ENCODE measurements at places on chromosomes 5 and 9. TPM values are rescaled to one million over a fixed set of nuclear protein-coding genes. Genes with fewer than 3 reads are reported as not detected.

DNA sequence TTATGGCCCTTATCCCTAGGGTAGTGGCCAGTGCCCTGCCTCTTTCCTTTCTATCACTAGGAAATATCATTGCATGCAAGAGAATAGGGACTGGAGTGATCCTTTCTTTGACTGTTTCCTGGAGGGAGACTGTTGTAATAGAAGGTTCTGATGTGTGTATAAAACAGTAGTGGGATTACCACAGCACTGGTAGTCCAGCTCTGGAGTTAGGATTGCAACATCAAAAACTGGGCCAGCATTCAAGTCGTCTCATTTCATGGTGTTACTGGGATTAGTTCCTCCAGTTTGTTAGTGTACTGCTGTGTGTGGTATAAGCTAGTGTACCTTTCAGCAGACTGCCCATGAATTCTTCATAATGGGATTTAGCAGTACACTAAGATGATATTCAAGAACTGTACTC lies 45.8 kb downstream of the KIAA1958 start:
- no peak for DNase-seq

- DNase-seq, result no peak
These were observed 375.8 kb downstream of the RAB3C start for GRCh38 chr5:58958701-58959100.

DNA sequence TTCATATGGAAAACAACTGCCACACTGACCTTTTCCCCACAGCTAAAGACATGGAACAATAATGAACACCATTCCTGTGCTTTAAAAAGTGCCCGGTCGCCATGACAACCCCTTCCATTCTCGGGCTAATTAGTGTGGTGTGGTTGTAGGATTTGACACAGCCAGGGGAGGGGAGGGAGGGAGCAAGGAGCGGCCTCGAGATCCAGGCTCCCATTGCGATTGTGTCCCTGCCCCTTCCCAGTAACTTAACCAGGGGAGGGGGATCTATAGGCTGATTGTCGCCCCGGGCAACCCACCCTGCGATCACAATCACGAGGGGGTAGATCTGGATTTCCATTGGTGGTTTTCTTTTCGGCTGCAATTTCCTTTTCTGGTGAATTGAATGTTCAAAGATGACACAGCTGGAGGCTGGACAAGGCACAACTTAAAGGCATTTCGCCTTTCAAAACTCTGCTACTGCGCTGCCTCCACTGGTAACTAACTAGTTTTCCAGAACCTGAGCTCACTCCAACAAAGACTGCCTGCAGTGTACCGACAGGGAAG lies 96.7 kb upstream of the RETREG1 start:
- no peak for DNase-seq

GRCh38 chr5:1687301-1687970 lies 112.2 kb downstream of the MRPL36 start:
- DNase-seq, result no peak

UBE2QL1 gene
- total RNA-seq, result not detected

CSNK1G3 gene
- 86.5 TPM for total RNA-seq

GRCh38 chr9:107249131-107249533 lies 33.9 kb upstream of the RAD23B start:
- no peak for DNase-seq

Data from CD4-positive, alpha-beta memory T cell (primary cell).